ENCODE measurements at places on chromosomes 12 and 14.

DNA sequence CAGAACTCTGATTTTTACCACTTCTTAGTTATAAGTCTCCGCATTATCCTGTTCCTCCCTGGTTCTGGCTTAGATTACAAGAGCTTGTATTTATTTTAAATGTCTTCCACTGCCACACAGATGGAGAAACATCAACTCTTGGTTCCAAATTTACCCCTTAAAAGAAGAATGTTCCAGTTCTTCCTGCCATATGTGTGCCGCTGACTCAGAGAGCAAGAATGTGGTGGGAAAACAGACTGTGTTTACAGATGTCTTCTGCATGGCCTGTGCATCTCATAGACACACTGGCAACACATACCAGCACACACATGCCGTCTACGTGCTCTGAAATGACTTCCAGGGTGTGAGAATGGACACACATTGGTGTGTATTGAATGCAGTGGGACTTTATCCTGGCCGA, 383.0 kb downstream of the LRIG3 start:
- DNase-seq, result no peak

DNA sequence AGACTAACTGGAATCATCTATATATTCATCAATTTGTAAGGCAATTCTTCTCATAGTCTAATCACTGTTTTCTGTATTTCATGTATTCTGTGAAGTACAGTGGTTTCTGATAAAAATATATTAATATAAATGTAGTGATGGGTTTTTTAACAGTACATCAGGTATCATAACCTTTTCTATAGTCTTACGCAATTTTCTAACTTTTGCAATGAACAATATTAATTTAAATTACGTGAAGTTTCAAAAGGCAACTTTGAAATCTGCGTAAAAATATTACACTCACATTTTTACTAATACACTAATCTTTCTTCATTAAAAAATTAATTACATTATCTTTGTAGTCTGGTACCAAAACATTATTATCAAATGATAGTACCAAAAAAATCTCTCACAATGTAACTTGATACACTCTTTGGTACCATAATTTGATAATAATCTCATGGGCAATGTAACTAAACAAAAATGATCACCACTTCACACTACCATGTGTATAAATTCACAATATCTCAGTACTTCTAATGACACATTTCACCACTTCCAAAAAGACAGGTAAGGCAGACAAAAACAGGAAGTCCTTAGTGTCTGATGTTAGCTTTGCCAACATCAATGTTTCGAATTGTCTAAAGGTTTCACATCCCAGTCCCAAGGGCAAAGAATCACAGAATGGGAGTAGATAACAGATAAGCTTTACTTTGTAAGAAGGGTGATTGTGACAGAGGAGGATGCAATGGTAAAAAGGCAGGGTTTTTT, 8.7 kb downstream of the DNAI7 start:
- DNase-seq, result no peak

GRCh38 chr14:90828642-90829487, 12.6 kb upstream of the TTC7B start:
- DNase-seq, result no peak

DNA sequence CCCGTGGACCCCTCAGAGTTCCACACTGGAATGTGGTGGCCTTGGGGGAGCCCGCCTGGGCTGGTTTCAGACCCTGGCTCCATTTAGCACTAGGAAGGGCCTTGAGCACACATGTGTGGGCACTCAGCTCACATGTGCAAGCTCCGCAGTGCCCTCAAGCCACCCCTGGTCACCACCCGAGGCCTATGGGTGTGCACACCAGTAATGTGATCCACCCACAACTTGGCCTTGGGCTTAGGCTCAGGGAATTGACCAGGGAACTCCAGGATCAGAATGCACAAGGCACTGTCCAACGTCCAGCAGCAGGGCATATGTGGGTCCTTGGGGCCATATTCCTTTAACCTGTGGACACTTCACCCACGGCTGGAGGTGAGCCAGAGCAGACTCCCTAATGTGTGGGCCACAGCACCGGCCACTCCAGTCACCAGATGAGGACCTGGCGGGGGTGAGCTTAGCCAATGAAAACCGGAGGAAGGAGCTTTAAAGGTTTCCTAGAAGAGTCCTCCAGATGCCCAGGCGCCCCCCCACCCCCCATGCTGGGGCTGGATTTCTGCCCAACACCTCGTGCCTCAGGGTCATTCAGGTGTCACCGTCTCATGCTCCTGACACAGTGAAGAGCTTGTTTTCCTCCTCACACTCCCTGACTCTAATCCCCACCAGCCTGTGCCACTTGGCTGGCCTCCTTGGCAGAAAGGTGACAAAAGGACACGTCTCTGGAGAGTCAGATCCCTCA, 209.2 kb downstream of the ZFP36L1 start:
- no peak for DNase-seq

DNA sequence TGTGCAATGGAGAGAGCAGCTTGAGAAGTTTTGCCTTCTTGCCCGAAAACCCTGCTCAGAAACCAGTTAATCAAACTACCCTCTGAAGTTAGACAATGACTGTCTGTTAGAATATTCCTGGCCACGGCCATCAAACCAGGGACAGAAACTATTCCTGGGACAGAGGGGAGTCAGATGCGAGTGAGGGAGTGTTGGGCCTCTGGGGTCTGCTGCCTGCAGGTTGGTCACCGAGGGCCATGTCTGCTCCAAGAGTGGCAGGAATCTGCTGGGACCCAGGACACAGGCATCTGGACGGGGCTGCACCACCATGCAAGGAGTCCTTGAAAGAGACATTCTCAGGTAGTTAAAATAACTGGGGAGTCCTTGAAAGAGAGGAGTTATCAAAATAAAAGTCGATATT, 16.9 kb upstream of the EIF2B2 start:
- no peak for DNase-seq

DNA sequence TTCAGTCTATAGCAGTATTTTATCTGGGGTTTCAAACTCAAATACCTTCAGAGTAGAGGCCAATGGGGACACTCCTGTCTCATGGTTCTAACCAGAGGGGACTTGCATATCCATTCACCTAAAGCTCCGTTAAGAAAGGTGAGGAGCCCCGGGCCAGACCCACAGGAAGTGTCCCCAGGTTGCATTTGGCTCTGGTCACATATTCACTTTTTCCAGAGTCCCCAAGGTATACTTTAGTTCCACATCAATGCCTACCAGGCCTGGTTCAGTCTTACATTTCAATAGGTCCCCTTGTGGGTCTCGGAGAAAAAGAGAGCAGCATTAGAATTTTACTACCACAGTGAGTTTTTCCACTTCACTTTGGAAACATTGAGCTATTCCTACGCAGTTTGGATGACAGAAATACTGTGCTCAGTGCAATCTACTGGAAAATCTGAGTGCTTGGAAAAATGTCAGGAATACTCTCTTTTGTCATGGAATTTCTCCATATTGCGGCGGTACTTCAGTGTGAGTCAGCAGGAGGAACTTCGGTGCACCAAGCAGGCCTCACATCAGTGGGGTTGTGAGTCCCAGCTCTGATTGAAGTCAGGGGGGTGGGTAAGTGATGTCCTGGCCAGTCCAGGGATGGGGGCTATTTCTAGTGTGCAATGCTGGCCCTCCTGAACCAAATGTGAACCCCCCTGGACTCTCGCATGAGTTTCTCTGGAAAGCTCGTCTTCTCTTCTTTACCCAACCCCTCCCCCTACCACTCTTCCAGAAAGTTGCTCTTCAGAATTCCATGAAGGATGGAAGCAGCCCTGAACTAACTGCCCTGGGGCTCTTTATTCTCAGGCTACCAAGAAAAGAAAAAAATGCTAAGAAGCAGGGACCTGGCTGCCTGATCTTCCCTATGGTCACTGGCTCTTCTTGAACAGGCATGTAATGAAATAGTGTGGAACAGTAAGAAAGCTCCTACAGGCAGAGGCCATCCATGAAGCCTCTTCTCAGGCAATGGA, 184.7 kb downstream of the PRKCH start:
- DNase-seq, result no peak

GRCh38 chr14:70873627-70874026, 33.6 kb upstream of the PCNX1 start:
- DNase-seq, result no peak

GRCh38 chr12:57724936-57725740, 13.4 kb downstream of the AGAP2 start:
- no peak for DNase-seq

DNA sequence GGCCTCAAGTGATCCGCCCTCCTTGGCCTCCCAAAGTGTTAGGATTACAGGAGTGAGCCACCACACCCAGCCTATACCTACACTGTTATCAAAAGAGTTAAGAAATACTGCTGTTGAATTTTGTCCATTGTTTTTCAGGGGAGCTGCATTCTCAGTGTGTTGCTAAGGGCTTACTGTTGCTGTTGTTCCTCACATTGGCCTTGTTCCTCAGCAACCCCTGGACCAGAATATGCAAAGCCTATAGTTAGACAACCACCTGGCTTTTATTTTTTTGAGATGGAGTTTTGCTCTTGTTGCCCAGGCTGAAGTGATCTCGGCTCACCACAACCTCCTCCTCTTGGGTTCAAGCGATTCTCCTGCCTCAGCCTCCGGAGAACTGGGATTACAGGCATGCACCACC, 4.7 kb upstream of the ATP6V0A2 start:
- DNase-seq, result no peak

DNA sequence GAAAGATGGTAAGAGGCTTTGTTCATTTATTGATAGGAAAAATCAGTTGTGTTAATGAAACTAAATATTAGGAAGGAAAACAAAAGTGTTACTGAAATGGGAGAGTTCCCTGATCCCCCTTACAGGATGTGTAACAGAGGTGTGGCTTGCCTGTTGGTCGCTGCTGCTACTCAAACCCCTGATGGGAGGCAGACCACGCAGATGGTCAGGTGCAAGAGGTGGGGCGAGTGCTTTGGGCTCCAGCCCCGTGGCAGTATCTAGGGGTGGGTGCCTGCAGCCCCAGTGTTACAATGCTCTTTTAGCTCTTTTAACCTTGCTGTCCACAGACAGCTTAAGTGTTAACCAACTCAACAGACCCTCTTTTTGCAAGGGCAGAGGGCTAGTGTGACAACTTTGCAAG, 319.6 kb upstream of the DCN start:
- no peak for DNase-seq

GRCh38 chr14:60643463-60644314, 5.6 kb downstream of the SIX1 start:
- DNase-seq, result no peak

DNA sequence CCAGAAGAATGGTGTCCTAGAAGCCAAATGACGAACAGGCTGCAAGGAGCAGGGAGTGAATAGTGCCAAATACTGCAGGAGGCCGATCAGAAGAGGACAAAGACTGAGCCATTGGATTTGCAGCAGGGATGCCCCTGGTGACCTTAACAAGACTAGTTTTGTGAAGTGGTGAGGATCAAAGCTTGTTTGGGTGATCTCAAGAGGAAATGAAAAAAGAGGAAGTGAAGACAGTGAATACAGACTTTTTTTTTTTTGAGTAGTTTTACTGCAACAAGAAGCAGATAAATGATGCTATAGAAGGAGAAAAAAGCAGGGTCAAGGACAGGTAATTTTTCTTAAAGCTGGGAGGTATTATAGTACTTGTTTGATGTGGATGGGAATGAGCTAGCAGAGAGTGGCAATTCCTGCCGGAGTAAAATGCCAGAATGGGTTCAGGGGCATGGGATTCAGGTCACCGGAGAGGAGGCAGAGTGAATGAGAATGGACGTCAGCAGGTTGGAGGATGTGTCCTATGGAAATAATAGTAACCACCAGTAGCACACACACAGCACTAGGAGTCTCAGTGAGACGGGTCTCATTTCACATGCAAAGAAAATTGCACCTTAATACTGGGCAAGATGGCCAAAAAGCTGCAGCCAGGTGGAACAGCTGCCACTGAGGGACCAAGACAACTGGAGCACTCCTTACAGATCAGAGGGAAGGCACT, 345.8 kb upstream of the CCDC196 start:
- no peak for DNase-seq

- no peak for DNase-seq
Measured at GRCh38 chr12:51837286-51837685, 11.2 kb downstream of the FIGNL2 start.

DNA sequence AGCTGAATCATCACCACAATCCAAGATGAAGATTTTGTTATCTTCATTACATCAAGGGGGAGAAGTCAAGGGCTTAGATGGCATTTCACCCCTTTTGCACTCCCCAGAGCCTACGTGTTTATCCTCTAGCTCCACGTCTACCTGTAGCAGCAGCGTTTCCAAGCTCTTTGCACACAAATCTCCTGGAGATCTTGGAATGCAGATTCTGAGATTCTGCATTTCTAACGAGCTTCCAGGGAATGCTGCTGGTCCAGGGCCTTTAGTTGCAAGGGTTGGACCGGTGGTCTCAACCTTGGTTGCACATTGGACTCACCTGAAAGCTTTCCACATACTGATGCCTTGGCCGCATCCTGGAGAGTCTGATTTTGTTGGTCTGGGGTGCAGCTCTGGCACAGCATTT, 49.5 kb upstream of the STON2 start:
- DNase-seq, result no peak

DNA sequence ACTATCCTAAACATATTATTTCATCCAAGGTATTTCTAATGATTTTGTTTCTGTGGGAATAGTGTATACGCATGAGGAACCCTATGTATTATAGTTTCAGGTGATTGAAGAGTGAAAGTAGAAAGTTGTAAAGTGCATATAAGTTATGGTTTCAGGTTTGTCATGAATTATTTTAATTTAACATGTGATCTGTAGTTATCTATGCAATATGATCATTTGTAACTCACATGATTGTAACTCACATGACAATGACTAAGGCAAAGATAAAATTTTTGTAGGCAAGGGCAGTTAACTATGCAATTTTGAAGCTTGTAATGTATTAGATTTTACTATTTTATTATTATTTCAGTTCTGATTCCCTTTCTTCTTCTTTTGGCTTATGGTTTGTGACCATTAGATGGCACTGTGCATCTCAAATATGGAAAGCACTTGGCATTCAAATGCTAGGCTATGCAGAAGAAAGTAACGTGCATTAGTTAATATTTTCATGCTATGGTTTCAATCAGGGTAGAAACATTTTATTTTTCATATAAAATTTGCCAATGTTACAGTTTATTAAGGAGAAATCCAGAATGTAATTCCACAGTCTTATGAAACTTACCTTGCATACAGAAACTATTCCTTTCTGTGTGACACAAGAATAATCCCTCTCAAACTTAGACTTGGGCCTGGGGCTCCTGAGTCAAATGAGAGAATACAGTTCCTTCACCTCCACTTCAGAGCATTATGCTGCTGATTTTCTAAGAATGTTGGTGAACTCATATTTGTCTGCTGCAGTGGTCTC, 15.8 kb upstream of the TMEM30B start:
- DNase-seq, result no peak

DNA sequence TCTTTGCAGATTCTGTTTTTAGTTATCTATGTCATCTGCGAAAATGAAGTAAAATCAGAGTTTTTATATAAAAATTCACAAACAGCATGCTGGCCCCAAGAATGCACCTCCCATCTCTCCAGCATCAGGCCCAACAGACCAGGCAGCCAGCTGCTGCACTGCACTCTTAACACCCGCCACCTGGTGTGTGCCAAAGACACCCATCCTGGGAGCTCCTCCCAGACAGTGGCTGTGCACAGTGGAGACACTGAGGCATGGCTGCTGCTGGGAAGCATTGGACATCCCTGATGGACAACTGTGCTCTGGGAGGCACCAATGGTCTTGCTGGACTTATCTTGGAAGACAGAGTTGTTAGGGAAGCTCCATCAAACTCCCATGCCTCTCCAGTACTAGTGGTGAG, 817.2 kb downstream of the TMEM121 start:
- no peak for DNase-seq

Measured in stimulated activated CD4-positive, alpha-beta T cell treated with anti-CD3 and anti-CD28 coated beads, Interleukin-15, amount 100 ng/mL, for 1 hour (primary cell).